Endothelial cell of coronary artery (primary cell): ENCODE measurements at places on chromosomes 6 and 20. TPM values are rescaled to one million over a fixed set of nuclear protein-coding genes. Genes with fewer than 3 reads are reported as not detected.

Gene PTPRT
- not detected in 2 replicates for total RNA-seq

Gene TNNC2
- total RNA-seq, result not detected in 2 replicates

Gene SLC4A11
- 4.1 TPM in 2 replicates for total RNA-seq

Gene F13A1
- total RNA-seq, result not detected in 2 replicates
